ENCODE measurements at places on chromosomes 3 and 15. TPM values are rescaled to one million over a fixed set of nuclear protein-coding genes. Genes with fewer than 3 reads are reported as not detected.

DNA sequence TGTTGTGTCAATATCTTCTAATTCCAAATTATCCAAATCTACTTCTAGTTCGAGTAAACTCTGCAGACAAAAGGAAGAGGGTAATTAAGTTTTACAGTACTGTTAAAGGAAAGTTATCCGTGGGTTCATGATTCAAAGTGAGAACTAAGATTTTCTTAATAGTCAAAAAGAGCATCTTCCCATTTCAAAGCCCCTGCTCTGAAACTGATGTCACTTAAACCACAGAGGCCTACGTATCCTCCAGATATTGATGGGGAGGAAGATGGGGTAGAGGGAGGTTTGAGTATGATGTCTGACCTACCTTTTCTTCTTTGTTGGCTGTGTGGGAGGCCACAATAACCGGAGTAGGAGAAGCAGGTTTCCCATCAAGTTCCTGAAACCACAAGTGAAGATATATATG, 14.1 kb downstream of the MRPS22 start:
- no peak for DNase-seq

DNA sequence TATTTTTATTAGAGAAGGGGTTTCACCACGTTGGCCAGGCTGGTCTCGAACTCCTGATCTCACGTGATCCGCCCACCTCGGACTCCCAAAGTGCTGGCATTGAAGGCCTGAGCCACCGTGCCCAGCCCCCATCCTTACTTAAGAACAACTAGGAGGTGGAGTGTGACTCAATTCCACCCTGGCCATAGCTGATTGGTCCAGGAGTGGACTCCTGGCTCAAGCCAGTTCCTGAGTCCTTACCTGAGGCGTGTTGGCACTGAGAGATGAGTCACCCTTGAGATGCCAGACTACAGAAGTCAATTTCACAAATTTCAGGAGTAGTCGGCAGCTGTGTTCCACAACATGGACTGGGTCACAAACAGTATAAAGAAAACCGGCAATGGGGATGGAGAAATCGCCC, 124.2 kb downstream of the SHQ1 start:
- DNase-seq, result peak; percentile 75

The ANKRD63 gene
- not detected for total RNA-seq

GRCh38 chr3:78791753-78792152, 976.0 kb downstream of the ROBO1 start:
- DNase-seq, result no peak

All from breast epithelium (tissue), 4 donors.